ENCODE measurements at places on chromosomes 5 and 9.

GRCh38 chr5:133294380-133294779 is 242.6 kb downstream of the HSPA4 start:
- no peak for DNase-seq

- DNase-seq = no peak
Observed at GRCh38 chr9:103942200-103942599, 151.9 kb upstream of the SMC2 start.

DNA sequence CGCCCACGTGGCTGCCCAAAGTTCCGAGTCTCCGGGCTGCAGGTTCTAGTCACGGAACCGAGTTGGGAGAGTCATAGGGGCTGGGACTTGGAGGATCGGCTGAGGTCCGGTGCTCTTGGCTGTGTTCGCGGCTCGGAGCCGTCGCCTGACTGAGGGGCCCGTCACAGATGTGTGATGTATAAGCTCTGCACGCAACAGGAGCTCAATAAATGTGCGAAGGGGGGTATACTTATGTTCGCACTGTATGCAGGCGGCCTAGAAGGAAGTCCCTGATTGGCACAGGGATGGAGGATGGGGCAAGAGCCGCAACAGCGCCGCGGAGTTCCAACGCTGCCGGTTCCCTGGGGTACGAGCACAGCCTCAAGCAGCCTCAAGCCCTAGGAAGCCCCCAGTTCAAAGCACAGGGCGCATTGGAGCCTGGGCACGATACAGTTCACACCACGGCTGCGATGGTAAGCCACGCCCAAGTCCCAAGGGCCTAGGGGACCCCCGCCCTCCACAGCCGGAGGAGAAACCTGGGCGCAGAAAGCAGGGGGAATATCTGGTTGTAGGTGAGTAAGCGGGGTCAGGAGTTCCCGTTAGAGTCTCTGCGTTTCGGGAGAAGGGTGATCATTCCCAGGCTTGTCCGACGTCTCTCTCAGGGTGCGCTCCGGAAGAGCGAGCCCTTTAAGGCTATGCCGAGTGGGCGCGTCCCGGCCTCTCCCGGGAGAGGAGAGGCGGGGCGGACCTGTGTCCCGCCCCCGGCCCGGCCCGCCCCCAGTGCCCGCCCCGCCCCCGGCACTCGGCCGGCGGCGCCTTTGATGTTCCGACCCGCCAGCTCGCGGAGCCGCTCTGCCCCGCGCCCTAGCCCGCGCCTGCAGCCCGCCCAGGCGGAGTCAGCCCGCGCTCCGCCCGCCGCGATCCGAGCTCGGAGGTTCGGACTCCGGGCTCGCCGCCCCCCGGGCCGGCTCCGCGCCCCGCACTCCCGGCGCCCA is at the start of gene TCF7:
Gene TCF7 (plus strand): TSS at position 780 of the 974 bp plus-strand sequence. CDS start 226 bp downstream, outside the sequence.
- peak; percentile 68 for DNase-seq

- no peak for DNase-seq
Observed at GRCh38 chr5:35023391-35024178, 24.2 kb downstream of the AGXT2 start.

GRCh38 chr9:26311463-26311995 is 581.1 kb downstream of the CAAP1 start:
- DNase-seq = no peak

GRCh38 chr5:128304088-128304487 is 220.5 kb downstream of the SLC12A2 start:
- no peak for DNase-seq
